Non-pigmented ciliary epithelial cell (primary cell): ENCODE measurements at places on chromosomes 6 and 20.

- no peak for DNase-seq
These were observed 37.9 kb upstream of the PCMTD2 start for GRCh38 chr20:64217539-64218221.

DNA sequence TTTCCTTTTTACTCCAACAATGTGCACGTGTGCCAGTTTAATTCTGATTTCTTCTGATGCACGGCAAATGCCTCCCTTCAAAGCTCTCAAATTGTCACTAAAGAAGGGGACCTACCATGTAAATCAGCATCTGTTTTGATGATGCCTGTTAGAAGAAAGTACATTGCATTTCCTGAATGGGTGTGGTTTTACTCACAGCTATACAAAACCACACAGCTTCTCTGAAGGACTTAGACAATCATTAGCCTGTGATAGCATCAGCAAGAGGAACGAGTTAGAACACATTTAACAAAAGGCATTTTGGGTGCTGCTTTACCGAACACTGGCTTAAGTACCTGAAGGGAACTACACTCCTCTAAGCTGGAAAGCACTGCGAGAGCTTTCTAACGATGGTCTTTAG, 109.4 kb downstream of the ATXN1 start:
- DNase-seq, result no peak

GRCh38 chr6:56040889-56041301, 165.5 kb upstream of the BMP5 start:
- no peak for DNase-seq

DNA sequence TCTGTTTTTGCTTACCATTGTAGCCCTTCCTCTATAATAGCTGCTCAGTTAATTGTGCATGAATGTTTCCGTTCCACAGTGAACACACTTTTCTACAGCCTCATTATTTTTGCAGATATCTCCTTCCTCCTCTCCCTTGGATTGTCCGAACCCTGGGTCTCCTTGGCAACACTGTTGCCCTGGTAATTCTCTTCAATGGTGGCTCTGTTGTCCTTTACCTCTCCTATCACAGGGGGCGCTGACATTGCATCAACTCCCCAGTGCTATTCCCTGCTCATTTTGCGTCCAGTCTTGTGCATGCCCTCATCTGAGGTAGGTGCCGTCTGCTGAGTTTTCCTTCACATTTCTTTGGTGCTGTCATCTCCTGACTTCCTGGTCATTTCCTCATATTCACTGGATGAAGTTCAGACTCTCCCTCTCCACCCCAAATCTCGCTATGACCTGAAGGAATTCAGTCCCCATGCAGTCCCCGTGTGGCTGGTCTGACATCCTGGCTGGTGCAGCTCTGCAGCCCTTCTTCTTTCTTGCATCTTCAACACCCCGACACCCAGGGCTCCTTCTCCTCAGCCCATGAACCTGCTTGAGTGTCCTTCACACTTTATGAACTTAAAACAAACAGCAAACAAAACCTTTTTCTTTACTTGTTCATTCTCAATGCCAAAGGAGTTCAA, 21.1 kb downstream of the PHACTR2 start:
- no peak for DNase-seq

DNA sequence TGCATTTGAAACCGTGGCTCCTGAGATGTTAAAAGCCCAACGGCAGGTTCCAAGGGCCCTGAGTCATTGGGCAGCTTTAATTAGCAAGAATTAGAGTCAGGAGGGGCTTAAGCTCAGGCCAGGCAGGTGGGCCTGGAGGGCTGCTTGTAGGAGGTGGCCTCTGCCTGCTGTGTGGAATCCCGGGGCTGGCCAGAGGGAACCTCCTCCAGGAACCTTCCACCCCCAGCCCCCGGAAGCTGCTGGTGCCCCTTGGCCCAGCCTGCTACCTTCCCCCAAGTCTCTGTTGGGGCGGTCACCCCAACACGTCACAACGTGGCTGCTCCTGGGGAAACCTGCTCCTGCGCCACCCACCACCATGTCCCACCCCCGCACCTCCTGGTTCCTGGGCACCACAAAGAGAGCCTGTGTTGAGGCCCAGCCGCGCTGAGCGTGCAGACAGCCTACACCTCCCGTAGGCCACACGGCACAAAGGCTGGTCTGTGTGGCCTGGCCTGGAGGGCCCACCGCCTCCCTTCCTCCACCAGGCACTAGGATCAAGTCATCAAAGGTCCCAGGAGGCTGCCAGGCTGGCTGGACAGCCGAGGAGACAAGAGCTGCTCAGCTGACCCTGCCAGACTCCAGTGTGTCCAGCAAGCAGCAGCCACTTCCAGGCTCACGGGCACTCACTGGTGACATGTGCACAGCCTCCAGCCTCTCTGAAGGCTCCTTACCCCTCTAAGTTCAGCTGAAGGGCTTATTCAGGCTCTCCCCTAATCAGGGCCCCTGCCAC, 86.3 kb downstream of the SNX5 start:
- no peak for DNase-seq

DNA sequence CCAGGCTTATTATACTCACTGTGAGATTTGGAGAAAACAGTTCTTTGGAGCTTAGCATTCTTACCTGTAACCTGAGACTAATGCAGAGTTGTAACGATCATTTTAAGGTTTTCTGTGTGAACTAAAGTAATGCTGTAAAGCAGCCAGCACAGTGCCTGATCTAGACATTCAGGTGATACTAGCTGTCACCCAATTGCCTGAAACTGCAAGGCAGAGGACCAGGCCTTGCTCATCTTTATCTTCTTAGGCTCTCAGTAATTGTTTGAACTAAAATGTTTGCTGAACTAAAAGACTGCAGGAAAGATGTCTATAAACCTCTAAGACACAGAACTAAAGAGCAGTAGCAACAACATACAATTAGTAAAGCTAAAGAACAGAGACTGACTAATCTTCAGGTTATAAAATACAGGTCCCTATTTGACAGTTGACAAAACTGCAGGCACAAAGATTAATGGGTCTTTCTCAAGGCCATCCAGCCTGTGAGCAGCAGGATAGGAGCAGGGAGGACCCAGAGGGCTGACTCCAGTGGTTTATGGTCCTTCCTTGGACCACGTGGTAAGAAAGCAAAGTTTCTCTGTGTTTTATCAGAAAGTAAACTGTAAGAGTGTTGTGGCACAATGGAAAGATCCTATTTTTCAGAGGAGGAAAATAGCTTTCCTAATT, 31.4 kb downstream of the SMLR1 start:
- no peak for DNase-seq

DNA sequence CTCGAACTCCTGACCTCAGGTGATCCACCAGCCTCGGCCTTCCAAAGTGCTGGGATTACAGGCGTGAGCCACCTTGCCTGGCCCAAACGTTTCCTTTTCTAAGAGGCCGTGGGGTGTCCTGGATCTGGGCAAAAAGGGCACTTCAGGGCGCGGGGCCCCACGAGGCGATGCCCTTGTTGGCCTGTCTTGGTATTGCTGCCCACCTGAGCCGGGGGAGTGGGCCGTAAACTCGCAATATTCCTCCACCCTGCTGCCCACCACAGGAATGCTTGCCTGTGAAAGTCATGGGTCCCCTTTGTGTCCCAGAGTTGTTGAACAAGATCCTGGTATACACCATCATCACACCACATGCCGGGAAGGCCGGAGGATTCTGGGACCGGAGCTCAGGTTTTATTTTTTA, 49.0 kb downstream of the SSR1 start:
- no peak for DNase-seq

DNA sequence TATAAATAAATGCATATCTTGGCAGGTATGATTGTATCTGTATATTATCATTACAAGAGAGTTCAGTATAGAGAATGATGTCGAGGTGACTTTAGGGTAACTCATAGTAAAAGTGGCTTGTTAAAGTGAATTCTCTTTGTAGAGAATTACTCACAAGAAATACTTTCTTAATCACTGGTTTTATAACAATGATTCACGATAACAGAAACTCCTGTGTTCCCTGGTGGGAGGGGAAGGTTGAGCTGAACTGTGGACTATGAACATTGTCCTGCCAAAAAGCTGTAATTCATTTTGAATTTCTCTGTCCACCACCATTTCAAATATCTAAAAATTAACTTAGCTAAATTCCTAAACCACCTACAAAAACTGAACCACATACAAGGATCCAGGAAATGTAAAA, 7.7 kb downstream of the TPMT start:
- no peak for DNase-seq

- DNase-seq, result no peak
These were observed 150.0 kb downstream of the BTBD3 start for GRCh38 chr20:12067686-12068085.

DNA sequence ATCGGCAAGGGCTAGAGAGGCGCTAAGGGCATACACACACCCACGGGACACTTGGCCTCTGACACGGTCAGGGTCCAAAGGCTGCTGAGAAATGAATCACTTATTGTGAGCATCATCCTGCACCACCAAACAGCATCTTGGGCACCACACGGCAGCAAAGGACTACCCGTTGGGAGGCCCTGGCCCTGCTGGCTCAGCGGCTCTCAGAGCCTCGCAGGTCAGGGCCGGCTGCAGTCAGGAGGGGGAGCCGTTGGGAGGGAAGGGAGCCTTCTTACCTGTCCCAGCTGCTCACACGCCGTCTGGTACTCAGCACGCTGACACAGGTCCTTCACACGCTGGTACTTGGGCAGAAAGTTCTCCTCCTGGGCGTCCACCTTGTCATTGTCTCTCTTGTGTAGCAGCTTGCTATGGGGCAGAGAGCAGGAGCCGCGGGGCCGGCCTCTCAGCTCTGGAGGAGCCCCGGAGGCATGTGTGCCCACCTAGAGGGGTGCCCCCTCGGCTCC, 109.0 kb downstream of the SULF2 start:
- no peak for DNase-seq

- DNase-seq, result no peak
These were observed 197.5 kb upstream of the CEP162 start for GRCh38 chr6:84424956-84425355.

- DNase-seq, result no peak
These were observed 36.8 kb downstream of the MOXD1 start for GRCh38 chr6:132364306-132365074.

GRCh38 chr6:41652866-41653652, 14.8 kb downstream of the MDFI start:
- no peak for DNase-seq

- no peak for DNase-seq
These were observed 117.9 kb upstream of the MLN start for GRCh38 chr6:33921745-33922144.

DNA sequence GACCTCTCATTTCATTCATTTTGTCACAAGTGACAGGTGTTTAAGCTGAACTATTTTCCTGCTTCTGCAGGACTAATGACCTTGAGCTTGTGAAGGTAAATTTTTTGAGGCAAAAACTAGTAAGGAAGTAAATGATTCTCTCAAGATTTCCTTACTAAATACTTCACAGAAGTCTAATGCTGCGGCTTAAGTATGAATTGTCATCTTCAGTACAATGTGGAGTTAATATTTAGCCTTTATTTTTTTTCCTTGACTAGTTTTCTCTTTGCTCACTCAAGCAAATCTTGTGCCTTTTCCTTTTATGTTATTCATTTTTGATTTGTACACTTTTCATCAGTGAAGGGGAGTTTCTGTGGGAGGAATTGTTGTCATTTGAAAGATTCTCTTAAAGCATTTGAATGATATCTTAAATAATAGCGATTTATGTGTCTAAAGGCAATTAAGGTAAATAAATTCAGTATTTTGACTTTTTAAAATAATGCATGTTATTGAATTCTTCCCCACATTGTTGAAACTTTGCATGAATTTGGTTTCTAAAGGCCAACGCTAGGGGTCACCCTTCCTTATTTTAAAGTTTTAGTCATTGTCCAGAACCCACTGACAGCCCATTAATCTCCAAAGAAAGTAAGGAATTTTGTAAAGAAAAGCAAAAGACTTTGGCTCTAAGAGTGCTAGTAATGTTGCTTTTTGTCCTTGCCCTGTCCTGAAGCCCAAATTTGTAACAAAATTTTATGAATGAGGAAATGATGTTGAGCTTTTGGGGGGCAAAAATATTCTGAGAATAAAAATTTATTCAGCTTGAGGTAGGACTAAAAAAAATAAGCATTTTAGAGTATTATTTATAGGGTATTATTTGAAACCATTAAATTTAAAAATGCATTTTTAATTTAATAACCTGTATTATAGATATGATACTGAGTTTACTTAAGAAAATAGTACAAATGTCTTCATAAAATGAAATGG, 157.4 kb upstream of the LAMA2 start:
- DNase-seq, result no peak

GRCh38 chr6:41732591-41733359, 2.6 kb downstream of the TFEB start:
- no peak for DNase-seq

DNA sequence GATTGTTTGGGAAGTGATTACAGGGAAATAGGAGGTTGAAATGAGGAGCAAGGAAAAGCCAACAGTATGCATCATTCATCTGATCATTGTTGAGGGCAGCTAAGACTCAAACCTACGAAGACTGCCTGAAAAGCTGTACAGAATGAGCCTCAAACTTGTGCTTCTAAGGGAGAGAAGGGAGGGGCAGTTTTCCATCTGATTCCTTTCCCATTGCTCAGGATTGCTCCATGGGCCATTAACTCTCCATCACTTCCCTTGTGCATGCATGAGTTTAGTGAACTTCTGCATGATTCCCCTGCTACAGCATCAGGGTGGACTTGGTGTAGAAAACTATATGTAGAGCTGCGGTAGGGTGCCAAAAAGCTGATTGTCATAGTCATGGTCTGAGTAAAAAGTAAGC, 742.7 kb upstream of the SLC35B3 start:
- no peak for DNase-seq

GRCh38 chr20:24147961-24148360, 159.4 kb upstream of the GGTLC1 start:
- DNase-seq, result no peak

GRCh38 chr6:68873236-68873635, 238.2 kb downstream of the ADGRB3 start:
- DNase-seq, result no peak

DNA sequence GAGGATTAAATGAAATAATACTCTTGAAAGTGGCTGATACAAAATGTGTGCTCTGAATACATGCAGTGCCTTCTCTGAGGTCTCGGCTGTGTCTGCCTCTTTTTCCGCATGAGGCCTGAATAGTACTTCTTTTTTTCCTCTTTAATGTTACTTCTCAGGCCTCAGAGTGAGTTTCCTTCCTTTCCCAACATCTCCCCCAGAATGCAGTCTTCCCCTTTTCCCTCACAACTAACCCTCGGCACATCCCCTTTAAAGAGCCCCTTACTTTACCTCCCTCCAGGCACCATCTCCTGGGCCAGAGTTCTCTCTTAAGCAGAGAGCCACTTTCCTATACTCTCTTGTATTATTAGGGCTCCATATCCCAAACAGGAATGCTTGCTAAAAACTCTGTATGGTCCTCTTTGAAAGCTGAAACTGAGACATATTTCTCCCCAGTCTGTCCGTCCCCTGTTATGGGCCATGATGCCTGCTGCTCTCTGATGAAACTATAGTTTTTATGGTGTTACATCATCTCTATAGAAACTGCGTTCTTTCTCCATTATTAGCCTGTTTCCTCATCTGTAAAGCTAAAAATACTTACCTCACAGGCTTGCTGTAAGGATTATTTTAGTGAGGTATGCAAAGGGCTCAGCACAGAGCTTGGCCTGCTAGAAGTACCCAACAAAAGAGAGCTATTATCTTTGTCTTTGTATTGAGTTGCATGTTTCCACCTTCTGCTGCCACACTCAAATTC, 2.3 kb downstream of the PLAGL2 start:
- DNase-seq, result no peak
